EL (cell line): ENCODE measurements at places on chromosomes 3 and 15.

DNA sequence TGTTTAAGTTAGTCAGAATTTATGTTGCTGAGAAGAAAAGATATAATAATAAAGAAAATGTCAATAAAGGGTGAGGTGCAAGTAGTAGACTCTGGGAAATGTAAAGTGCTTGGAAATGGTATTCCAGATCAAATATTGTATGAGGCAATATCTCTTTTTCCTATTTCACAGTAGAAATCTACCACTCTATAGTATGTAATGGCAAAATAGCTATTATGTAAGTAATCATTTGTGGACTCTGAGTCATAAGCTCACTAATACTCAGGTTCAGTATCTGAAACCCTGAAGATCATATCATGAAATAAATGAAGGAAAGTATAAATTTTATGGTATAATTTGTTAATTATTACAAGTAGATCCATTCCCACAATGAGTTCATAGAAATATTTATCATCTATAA lies 322.1 kb downstream of the PYDC2 start:
- no peak for DNase-seq

DNA sequence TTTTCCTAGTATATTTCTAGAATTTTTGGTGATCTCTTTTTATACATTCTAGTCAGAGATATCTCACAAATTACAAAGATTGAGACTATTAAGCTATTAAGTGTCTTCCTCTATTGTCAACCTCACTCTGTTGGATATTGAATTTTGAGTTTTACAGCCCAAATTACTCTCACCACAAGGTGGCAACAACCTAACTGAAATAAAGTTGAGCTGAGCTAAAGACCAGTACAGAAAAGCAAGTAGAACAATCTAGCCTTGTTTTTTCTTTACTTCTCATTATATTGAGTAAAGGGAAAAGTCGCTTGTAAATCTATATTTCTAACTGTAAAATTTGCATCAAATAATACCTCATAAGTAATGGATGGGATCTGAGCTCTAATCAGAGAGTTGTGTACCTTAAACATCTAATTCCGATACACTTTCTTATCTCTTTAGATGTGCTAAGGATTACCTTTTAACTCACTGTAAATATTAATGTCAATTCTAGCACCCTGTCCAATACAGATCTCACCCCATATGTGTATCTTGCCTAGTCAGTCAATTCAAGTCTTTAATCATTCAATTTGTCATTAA lies 13.6 kb upstream of the COMMD2 start:
- DNase-seq, result peak; percentile 44

GRCh38 chr3:24382647-24383046 lies 112.0 kb downstream of the THRB start:
- DNase-seq, result no peak

DNA sequence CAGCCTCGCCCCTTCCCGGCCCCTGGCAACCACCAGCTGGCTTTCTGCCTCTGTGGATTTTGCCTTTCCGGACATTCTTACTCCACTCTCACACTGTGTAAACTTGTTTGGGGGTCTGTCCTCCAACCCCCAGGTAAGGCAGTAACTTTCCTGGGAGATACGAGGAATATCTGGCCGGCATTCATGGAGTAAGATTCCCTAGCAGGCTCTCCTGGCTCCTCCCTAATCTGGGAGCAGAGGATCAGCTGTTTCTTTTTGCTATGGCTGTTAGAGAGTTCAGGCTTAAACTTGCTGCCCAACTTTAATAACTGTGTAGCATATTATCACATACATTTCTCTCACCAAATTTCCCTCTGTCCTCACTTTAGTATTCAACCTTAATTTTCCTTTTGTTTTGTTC lies 64.3 kb downstream of the IGF2BP2 start:
- DNase-seq, result no peak

DNA sequence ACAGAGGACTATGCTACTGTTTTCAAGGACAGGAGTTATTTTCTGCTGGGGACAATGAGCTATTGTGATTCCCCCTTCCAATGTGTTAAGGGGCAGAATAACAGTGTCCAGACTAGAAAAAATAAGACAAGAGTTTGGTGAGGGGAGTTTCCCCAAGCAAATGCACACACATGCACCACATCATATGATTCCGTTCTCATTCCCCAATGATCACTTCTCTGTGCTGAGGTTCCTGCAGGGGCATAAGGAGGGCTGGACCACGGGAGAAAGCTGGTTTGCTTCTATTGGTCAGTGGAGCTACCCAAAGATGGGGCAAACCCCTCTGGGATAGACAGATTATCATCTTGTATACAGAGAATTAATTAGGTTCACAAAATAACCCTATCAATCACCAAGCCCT lies 80.6 kb downstream of the RBPMS2 start:
- DNase-seq, result no peak

GRCh38 chr15:61364871-61365270 lies 135.8 kb upstream of the RORA start:
- no peak for DNase-seq

DNA sequence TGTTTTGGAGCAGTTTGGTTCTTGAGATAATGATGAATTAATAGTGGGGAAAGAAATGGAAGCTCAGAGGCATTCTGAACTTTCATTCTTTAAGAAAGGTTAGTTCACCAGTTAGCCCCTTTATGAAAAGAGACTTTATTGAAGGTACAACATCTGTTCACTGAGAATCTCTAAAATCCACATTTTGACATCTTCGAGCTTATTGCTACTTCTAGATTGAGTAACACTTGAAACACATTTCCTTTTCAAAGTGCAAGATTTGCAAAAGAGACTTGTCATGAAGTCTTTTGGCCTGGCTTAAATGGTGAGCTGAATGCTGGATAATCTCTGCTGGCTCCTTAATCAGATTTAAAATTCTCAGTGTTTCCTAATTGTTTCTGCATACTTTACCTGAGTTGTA lies 42.3 kb downstream of the RAB8B start:
- DNase-seq, result no peak

- DNase-seq, result no peak
Measured at GRCh38 chr3:173304182-173304800, 93.3 kb upstream of the NLGN1 start.

DNA sequence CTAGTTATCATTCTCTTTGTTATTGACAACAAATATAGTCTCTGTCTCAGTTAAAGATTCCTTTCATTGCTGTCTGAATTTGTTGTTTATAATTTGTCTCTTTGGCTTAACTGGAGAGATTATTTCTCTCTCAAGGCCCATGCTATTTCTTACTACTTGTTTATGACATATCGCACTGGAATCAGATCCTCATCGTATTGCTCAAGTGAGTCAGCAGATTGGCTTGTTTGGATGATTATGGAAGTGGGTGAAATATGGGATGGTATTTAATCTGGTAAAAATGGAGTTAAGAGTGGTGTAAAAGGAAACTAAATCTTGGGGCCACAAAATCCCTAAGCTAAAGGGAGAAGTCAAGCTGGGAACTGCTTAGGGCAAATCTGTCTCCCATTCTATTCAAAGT lies 613.1 kb downstream of the SI start:
- no peak for DNase-seq

GRCh38 chr3:31567036-31567435 lies 34.3 kb downstream of the STT3B start:
- DNase-seq, result peak; percentile 6

DNA sequence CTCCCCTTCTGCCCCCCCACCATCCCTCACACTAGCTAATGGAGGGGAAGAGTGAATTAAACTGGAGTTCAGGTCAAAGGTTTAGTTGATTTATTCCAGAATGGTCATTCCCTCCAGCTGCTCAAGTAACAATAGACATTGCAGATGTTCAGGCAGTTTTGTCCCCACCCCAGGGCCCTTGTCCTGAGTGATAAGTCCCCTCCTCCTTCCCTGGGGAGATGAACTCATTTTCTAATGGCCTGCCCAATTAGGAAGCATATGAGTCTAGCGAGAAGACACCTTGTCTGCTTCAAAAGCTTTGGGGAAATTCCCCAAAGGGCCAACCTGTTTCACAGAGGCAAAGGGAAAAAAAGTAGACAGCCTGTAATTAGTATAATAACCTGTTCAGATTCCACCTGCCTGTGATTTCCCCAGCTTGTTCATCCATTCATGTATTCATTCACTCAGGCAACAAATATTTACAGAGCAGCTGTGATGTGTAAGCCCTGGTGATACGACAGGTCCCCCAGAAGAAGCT lies 165.3 kb downstream of the SHQ1 start:
- DNase-seq, result no peak

GRCh38 chr3:42591811-42592210 lies 1.2 kb downstream of the SS18L2 start:
- no peak for DNase-seq

DNA sequence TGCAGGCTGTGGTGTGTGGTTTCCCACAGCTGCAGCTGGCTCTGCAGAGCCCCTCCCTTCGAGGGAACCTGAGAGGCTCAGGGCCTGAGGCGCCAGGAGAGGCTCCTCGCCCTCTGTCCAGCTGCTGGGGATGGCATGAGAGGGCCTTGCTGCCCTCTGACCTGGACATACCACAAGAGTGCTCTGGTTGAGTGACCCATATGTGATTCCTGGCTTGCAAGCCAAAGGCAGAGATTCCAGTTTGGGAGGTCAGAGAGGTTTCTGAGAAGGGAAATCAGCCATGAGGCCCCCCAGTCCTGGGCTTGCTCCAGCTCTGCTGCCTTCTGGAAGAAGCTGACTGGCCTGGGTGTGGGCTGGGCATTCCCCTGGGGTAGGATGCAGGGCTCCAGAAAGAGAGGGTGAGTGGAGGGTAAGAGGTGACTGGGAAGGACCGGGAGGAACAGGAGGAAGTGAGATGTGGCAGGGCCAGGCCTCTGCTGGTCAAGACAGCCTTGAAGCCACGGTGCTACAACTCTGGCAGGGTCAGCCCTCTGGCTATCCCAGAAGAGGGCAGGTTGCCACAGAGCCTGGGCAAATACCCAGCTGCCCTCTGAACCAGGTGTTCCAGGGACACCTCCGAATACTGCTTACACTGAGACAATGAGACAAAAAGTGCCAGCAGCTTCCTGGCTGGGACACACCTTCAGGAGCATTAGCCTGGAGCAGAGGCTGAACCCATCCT lies 16.0 kb upstream of the SRP14 start:
- peak; percentile 78 for DNase-seq

GRCh38 chr3:103184772-103185171 lies 750.0 kb downstream of the ZPLD1 start:
- DNase-seq, result no peak

GRCh38 chr3:189630767-189631372 lies 319 bp upstream of the TP63 start:
- no peak for DNase-seq

DNA sequence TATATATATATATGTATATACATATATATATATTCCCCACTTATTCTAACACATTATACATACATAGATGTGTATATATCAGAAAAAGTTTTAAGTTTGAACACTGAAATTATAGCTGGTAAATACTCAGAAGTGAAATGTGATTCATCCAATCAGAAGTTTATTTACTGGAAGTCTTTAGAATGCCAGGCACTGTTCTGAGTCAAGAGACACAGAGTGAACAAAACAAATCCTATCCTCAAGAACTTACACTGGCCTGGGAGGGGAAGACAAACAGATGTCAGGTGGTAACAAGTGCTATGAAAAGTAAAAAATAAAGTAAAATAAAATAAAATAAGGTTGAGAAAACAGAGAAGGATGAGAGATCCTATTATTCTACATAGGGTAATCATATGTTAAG lies 13.4 kb downstream of the DHX36 start:
- DNase-seq, result no peak

GRCh38 chr3:195306369-195306768 lies 35.4 kb upstream of the XXYLT1 start:
- DNase-seq, result no peak

DNA sequence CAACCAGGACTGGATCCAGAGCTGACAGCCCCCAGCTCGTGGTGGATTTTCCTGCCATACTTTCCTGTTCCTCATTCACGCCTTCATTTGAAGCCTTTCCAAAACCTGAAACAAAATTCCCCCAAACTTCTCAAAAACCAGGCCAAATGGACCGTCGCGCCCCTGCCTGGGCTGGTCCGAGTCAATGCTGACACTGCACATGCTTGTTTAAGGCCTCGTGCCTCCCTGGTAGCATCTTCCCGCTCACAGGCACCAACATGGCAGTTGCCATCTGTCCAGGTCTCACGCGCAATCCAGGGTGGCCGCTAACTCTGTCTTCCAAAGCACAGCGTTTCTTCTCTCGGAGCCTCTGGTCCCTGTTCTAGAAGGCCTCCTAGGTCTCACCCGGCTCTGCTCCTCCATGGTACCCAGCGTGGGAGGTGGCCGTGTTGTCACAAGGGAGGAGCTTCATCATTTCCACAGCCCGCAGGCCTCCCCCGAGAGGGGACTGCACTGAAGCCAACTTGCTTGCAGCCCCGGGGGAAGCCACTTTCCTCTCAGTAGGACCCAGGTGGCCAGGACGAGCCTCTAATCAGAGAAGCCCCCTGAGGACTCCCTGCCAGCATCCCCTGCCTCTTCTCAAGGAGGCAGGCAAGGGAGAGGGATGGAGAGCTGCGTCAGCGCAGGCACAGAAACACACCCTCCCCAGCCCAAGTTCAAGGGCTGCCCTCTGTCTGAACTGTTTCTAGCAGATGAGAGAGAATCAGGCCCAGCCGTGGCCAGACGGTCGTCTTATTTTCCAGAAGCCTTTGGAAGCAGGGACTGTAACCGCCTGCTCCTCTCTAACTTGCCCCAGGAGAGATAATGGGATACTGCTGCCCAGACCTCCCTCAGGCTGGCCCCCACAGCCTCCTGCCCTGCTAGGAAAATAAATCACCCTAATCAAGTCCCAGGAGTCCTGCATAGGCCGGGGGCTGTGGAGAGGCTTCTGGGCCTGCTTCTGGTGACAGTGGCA lies 152.8 kb upstream of the TLE3 start:
- DNase-seq, result no peak

DNA sequence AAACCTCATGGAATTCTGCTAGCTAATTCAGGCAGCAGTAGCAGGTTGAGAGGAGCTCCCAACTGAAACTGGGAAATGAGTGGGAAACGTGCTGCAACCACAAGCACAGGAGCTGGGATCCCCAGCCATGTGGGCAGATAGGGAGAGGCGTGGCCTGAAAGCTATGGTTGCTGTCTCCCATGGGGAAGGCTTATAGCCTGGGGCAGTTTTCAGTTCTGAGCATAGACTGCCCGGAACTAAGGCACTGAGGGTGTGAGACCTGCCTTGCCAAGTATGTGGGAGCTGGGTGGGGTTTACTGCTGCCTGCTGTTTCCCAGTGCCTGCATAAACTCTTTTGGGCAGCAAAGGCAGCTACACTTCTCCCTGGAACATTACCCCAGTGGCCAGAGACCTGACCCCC lies 229.5 kb downstream of the TUSC7 start:
- DNase-seq, result peak; percentile 62

GRCh38 chr3:177694316-177694715 lies 497.0 kb upstream of the TBL1XR1 start:
- DNase-seq, result no peak

GRCh38 chr15:63997715-63998442 lies 48.4 kb downstream of the DAPK2 start:
- peak; percentile 13 for DNase-seq

DNA sequence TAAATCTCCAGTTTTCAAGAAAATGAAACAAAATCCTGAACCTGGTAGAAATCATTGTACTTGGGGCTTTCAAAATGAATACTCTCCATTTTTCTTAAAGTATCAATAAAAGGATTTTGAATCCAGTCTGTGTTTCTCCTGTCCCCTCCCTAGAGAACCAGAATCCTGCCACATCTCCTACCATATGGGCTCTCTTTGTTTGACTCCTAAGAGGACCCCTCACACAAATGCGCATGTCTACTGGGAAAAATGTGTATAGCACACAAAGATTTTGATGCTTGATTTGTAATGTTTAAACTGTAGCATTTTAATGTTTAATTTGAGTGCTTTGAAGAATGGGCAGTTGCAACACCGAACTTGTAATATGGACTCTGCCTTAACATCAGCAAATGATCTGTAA lies 25.9 kb downstream of the LRRC3B start:
- no peak for DNase-seq
